Stimulated activated CD8-positive, alpha-beta memory T cell treated with anti-CD3 and anti-CD28 coated beads, Interleukin-4, amount 100 ng/mL, for 1 hour (primary cell): ENCODE measurements at places on chromosomes 4 and X.

DNA sequence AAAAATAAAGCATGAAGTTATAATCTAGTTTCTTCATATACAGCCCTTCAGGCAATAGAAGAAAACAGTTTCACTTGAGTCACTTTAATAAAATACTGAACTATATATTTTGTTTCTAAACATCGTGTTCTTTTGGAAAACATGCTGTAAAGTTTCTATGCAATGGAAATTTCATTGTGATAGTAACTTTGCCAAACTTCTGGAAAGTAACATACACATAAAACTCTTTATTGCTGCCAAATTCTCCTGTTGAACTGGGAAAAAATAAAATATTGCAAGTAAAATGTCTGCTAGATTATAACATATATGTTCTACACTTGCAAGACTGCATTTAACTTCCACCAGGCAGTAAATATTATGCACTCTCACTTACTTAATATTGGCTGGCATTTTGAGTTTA, 635.4 kb downstream of the SPRY1 start:
- no peak for DNase-seq

DNA sequence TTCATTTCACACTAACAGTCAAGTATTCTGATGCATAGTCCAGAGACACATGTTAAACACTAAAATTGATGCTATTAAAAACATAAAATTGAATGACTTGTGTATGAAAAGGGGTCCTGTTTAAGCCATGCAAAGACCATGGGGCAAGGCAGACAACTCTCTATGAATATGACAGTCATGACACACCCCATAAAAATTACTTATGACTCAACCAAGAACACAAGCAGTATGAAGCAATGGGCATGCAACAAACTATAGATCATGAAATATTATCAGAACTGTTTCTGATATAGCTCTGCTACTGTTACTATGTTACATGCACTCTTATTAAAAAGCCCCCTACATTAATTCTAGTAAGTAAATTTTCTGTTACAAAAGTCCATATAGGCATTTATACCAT, 57.5 kb upstream of the ZCCHC13 start:
- DNase-seq, result no peak

GRCh38 chrX:136059350-136059749, 74.1 kb downstream of the SLC9A6 start:
- no peak for DNase-seq

DNA sequence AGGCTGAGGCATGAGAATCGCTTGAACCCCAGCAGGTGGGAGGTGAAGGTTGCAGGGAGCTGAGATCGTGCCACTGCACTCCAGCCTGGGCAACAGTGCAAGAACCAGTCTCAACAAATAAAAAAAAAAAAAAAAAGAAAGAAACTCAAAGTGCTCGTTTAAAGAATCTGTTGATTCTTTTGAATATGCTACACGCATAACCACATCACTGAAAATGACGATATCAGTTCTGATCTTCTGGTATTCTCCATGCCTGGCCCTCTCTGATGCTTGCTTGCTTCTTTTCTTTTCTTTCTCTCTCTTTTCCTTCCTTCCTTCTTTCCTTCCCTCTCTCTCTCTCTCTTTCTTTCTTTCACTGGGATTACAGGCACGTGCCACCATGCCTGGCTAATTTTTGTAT, 7.3 kb downstream of the AVPR2 start:
- DNase-seq, result no peak

- peak; percentile 69 for DNase-seq
These were observed 29.6 kb upstream of the SPON2 start for GRCh38 chr4:1201851-1202525.

DNA sequence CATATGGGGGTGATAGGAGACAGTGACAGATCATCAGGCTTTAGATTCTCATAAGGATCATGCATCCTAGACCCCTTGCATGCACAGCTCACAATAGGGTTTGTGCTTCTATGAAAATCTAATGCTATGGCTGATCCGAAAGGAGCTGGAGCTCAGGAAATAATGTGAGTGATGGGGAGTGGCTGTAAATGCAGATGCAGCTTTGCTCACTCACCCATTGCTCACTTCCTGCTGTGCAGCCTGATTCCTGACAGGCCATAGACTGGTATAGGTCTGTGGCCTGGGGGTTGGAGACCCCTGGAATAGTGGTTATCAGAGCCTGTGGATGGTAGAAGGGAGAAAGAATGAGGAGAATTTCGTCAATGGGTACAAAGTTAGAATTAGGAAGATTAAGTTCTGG, 2751.1 kb downstream of the ARAP2 start:
- no peak for DNase-seq

DNA sequence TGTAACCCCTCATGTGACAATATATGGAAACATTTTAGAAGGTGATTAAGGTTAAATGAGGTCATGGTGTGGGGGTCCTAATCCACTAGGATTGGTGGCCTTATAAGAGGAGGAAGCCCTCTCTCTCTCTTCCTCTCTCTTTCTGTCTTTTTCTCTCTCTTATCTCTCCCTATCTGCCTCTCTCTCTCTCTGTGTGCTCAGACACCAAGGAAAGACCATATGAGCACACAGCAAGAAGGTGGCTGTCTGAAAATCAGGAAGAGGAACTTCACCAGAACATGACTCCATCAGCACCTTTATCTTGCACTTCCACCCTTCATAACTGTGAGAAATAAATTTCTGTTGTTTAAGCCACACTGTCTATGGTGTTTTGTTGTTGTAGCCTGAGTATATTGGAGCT, 1472.2 kb downstream of the PCDH7 start:
- DNase-seq, result no peak

GRCh38 chr4:23924556-23924955, 34.7 kb upstream of the PPARGC1A start:
- DNase-seq, result no peak

DNA sequence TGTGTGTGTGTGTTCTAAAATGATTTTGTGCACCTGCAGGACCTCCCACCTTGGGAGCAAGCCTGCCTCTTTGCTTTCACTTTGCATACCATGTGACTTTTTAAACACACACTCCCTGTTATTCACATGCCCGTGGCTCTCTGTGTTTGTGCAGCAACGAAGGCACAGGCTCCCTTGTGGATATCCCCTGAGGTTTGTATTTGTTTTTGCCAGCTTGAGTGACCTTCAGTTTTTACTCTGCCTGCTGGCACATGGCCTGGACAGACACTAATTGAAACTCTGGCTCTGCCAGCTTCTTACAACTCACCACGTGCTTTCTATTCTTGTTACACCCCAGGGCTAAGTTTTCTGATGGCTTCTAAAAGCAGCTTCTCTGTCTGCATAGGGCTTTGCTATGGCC, 885.8 kb downstream of the SH3BGRL start:
- no peak for DNase-seq

DNA sequence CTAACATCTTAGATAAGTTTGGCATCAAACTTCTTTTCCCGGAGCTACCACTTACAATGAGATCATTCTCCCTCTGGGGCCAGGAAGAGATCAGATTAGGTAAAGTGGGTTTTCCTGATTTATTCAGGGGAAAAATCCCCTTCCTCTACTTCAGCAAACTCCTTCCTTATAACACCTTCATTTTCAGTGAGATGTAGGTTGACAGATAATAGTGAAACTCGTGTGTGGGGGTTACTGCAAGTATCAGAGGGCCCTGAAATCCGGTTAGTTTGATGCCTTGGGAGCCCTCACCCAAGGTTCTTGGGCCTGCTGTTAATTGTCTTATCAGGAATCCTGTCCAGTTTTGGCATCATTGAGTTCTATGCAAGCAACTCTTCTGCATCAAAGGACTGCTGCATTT, 10.8 kb downstream of the FTHL17 start:
- no peak for DNase-seq

GRCh38 chr4:117793845-117794480, 240.3 kb upstream of the NDST3 start:
- DNase-seq, result no peak

DNA sequence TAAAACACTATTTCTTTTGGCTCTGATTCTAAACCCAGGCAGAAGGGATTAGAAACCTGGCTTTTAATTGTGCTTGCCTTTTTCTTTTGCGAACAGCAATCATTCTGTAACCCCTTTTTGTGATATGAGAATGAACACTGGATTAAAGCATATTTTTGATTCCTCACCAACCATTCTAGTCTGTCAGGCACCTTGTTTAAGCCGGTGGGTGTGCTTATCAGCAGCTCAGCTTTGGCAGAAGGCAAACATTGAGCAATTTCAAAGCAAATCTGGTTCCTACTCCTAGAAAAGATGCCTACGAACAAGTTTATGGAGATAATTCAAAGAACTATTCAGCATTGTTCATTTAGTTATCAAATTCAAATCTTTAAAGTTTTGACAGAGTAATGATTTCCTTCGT, 265.1 kb upstream of the FAM241A start:
- no peak for DNase-seq

DNA sequence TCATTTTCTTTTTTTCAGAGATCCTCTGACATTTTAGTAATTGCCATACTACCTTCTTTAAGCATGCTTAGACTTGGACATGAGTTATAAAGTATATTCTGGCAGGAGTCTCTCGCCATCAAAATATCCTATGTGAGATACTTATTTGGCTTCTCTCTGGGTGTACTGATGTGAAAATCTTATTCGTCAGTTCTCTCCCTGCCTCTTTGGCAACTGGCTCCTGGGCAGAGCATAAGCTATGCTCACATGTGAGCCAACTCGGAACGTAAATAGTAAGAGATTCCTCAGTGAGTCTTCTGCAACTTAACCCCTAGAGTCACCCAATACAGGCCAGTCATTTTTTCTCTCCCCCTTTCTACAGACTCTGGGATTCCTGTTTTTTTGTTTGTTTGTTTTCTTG, 91.6 kb downstream of the MAGEB17 start:
- no peak for DNase-seq

- no peak for DNase-seq
These were observed 108.6 kb downstream of the PPP3CA start for GRCh38 chr4:101238706-101239105.

DNA sequence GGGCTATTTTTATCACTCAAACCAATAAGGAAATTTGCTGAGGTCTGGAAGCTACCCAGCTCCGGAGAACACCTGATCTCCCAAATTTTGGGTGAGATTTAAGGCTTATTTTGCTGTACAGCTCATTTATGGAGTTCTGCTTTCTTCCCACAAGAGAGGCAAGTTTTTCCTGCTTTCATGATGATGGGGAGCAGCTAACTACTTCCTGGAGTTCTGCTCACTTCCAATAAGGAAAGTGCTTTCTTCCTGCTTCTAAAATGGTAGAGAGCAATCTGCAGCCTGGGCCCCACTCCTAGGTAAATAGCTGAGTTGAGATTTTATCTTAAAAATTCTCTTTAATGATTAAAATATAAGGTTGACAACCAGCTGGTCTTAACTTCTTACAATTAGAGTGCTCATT, 606.0 kb upstream of the HTR2C start:
- no peak for DNase-seq

GRCh38 chr4:113732967-113733527, 28.5 kb downstream of the CAMK2D start:
- no peak for DNase-seq

- no peak for DNase-seq
These were observed 38.3 kb downstream of the SEC24D start for GRCh38 chr4:118797558-118798142.

DNA sequence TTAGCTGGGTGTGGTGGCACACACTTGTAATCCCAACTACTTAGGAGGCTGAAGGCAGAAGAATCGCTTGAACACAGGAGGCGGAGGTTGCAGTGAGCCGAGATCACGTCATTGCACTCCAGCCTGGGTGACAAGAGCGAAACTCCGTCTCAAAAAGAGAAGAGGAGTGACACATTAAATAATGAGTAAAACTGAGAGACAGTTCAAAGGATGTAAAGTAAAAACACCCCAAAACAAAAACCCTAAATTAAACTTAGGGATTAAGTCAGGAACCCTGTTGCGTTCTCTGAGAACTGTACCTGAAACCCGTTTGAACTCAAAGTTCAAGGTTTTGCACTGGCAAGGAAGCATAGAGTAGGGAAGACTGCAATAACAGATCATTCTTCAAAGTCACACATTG, 141.7 kb downstream of the BRWD3 start:
- DNase-seq, result no peak

- no peak for DNase-seq
These were observed 188.7 kb upstream of the TLL1 start for GRCh38 chr4:165684177-165684805.

DNA sequence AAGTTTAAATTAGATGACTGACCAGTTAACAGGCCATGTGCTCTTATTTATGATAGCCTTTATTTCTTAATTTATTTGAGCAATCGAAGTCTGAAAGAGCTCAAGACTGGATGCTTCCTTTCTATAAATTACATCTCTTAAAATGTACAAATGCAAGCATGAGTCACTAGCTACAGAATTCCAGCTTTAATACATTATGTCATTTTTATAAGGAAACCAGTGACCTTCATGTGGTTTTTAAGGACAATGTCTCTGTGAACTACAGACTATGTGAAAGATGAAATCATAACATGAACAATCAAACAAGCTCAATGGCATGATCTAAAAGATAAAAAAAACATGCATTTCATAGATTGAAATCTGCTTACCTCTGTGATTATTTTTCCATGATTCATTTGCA, 15.4 kb downstream of the HTR2C start:
- no peak for DNase-seq

DNA sequence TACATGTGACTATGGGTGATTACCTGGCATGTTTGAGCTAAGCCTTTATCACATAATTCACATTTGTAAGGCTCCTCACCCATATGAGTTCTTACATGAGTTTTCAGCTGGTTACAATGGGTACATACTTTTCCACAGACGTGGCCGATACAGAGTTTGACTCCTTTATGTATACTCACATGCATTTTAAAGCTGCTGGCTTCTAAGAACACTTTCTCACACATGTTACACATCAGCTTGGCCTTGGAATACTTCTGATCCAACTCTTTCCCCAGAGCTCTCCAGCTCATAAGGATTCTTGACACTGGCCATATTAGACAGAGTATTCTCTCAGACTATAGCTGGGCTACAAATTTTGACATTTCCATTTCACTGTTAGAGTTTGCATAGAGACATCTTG, 66.3 kb downstream of the TAB3 start:
- no peak for DNase-seq

DNA sequence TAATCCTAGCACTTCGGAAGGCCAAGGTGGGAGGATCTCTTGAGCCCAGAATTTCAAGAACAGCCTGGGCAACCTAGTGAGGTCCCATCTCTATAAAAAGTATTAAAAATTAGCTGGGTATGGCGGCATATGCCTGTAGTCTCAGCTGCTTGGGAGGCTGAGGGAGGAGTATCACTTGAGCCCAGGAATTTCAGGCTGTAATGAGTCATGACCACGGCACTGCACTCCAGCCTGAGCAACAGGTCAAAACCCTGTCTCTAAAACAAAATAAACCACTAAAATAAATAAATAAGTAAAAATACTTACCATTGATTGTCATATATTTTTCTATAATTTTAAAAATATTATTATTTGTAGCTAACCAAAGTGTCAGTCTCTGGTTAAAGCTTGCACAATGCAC, 315.6 kb upstream of the SMIM31 start:
- DNase-seq, result no peak

DNA sequence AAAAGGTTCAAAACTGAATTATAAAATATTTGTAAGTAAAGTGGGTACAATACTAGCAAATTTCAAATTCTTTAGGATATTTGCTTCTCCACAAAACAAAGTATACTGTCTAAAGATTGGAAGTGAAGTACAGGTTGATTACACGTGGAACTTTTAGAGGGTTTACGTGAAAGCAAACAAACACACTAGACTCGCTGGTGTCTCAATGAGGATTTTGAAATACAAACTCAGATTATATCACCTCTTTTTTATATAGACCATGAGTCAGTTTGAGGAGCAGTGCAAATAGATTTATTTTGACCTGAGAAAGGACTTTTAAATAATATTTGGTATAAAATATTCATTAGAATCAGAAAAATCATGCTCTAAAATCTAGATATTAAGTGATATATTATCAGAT, 185.0 kb downstream of the SPOCK3 start:
- DNase-seq, result no peak
